G401 (cell line): ENCODE measurements at places on chromosomes 12 and 14.

DNA sequence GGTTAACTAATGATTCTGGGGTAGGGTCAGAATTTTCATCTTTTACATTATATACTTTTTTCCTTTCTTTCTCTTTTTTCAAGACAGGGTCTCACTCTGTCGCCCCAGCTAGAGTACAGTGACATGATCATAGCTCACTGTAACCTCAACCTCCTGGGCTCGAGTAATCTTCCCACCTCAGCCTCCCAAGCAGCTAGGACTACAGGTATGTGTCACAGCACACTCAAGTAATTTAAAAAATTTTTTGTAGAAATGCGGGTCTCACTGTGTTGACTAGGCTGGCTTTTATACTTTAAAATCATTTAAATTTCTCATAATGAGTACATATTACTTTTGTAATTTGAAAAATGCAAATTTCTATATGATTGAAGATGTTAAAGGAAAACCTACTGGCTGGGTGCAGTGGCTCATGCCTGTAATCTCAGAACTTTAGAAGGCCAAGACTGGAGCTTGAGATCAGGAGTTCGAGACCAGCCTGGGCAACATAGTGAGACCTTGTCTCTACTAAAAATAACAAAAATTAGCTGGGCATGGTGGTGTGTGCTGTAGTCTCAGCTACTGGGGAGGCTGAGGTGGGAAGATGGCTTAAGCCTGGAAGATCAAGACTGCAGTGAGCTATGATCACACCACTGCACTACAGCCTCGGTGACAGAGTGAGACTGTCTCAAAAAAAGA lies 25.7 kb downstream of the R3HDM2 start:
- DNase-seq, result no peak

DNA sequence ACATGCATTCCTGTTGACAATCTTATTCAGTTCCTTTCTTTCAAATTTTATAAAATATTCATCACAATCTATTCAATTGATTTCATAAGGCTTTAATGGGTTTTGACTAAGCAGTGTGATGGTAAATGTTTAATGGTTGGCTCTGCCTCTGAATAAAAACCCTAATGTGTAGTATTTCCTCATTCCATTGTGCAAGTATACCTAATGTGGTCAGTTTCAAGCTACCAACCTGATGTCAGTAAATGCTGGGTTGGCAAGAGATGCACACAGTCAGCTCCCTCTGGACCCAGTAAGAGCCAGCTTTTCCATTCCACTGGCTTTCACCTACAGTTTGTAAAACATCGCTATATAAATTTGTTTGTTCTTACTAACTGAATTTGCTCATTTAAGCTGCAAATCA lies 53.9 kb downstream of the METTL25 start:
- no peak for DNase-seq

DNA sequence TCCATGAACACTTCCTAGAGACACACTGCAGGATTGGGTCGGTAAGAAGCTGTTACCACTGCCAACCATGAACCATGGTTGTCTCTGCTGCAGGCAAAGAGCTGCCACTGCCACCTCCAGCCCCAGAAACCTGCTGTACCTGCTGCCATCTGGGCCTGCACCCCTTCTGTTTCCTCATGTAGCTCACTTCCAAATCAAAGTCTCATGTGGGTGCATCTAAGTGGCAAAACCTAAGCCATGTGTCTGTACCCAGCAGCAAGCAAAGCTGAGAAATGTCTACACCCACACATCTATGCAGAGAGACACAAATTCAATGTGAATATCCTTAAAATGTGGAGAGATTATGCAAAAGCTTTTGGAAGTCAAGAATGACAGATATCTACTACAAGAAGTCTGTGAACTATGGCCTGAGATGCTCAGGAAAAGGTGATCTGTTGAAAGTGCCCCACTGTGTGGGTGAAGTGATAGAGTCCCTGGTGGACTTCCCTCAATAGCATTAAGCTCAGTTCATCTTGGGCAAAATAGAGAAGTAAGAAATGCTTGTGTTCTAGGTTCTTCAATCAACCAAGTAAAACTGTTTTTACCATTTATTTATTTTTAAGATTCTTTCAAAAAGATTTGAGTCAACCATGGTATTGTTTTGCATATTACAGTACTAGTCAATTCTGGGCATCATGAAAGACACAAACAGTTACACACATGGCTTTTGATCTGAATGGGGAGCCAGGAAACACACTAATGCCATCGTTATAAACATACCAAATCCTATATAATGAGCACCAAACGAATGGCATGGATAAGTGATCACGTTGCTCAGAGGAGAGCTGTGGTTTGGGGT lies 64.4 kb downstream of the FOS start:
- DNase-seq, result no peak

GRCh38 chr14:58098507-58098906 lies 53.5 kb downstream of the ARMH4 start:
- DNase-seq, result no peak

DNA sequence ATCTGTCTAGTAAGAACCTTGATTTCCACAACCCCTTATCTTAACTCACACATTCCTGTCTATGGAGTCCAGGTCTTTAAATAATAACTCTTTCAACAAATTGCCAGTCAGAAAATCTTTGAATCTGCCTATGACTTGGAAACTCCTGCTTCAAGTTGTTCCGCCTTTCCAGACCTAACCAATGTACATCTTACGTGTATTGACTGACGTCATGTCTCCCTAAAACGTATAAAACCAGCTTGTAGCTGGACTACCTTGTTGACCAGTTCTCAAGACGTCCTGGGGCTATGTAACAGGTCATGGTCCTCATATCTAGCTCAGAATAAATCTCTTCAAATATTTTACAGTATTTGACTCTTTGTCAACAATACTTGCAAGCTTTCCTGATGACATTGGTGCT lies 337.0 kb downstream of the TMEM132D start:
- no peak for DNase-seq

DNA sequence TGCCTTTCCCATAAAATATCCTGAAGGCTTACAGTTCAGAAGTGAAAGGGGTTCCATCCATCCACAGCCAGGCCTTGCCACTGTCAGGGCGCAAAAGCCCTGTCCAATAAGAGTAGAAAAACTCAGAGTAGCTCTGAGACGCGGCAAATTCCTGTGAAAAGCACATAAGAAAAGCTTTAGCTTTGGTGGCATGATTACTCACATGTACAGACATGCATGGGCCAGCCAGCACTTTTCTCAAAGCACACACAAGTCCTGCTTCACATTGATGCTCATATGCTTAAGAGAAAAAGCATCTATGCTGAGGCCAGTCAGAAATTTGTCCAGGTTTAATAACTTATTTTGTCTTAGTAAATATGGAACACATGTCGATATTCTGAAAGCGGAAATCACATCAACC lies 25.5 kb downstream of the CLEC1A start:
- DNase-seq, result no peak

- no peak for DNase-seq
These were observed 60.7 kb downstream of the INSM2 start for GRCh38 chr14:35594616-35595015.

DNA sequence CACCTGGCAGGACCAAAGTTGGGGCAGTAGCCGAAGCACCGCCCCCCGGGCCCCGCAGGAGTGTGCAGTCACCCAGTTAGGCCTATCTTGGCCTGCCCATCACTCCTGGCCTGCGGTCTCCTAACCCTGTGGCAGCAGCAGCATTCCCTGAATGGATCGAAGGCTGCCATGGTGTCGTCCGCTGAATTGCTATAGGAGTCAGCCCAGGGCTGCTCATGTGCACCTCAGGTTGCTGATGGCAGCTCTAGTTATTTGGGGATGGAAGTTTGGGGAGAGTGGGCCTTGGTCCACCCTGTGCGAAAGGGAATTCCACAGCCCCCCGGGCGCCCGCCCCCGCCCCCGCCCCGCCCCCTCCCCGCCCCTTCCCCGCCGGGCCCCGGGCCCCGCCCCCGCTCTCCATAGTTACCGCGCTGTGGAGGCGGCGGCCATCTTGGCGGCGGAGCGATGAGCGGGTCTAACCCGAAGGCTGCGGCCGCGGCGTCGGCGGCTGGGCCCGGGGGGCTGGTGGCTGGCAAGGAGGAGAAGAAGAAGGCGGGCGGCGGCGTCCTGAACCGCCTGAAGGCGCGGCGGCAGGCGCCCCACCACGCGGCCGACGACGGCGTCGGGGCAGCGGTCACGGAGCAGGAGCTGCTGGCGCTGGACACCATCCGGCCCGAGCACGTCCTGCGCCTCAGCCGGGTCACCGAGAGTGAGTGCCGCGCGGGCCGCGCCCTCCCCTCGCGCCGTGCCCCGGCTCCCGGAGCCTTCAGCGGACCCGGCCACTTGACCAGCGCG lies at the start of gene UNC119B:
UNC119B (plus strand) TSS at position 428 of the 774 bp plus-strand sequence; CDS start at position 445, 17 bp downstream.
- peak; percentile 62 for DNase-seq

GRCh38 chr12:14811486-14811885 lies 2.5 kb downstream of the SMCO3 start:
- no peak for DNase-seq

- DNase-seq, result no peak
These were observed 21.0 kb upstream of the SERPINA4 start for GRCh38 chr14:94540031-94540794.

DNA sequence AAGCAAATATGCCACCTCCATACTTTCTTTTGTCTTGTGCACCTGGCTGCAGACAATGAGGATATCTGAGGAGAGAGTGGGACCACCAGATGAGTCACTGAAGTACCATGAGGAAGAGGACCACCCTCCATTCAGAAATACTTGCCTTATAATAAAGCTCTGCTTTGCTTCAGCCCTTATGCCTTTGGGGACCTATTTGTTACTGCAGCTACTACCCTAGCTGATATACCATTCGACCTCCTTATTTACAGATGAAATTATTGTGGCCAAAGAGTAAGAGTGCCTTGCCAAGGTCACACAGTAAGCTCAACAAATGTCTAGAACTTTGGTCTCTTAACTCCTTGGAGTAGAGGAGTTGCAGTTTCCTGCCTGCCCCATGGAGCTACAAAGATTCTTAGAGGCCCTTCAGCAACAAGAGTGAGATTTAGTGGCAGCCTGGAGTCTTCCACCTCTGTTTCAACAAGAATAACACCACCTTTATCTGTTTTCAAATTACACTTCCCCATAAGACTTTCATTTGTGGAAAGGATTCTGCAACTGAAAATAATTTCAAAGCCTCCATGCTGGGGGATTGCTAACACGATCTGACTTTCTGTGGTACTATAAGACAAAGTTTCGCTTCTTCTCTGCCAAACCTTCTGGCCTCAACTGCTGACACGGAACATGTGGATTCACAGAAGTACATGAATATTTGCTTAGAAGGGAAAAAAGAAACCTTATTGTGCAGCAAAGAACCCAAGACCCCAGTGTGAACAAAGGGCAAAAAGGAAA lies 3.6 kb downstream of the CMKLR1 start:
- DNase-seq, result no peak

DNA sequence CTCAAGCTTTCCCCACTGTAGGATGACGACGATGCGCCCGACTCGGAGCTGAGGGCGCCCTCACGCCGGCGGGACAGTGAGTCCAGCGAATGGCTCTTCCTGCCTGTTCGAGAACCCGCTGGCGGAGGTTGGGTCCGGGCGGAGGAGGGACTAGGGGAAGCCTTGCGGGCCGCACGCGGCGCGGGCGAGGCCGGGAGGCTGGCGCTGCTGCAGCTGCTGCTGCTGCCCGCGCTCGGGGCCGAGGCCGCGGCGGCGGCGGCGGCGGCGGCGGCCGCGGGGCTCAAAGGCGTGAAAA lies 1.9 kb downstream of the CCDC177 start:
- no peak for DNase-seq

GRCh38 chr14:90040411-90040810 lies 21.4 kb upstream of the KCNK13 start:
- DNase-seq, result no peak

DNA sequence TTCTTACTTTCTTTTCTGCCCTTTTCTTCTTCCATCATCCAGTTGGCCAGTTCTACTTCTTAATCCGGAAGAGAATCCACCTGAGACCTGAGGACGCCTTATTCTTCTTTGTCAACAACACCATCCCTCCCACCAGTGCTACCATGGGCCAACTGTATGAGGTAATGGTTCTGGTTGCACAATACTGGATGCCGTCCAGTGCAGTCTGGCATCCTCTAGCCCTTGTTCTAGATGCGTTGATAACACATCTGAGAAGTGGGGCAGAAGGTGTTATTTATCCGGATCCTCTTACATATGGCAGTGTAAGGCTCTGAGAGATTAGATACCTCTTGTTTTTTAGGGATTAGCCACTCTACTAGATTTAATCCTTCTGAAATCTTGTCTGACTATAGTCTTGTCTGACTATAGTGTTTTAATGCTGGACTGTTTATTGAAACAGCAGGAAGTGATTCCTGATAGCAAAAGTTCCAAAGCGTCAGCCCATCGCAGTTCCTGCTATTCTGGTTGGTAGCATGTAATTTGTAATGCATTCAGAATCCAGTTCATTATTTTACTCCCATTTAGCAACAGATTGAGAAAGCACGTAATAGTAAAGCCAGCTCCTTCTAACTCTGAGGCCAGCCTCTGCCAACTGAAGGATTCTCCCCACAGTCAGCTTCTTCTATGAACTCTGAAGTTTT lies 7.9 kb downstream of the GABARAPL1 start:
- peak; percentile 88 for DNase-seq

DNA sequence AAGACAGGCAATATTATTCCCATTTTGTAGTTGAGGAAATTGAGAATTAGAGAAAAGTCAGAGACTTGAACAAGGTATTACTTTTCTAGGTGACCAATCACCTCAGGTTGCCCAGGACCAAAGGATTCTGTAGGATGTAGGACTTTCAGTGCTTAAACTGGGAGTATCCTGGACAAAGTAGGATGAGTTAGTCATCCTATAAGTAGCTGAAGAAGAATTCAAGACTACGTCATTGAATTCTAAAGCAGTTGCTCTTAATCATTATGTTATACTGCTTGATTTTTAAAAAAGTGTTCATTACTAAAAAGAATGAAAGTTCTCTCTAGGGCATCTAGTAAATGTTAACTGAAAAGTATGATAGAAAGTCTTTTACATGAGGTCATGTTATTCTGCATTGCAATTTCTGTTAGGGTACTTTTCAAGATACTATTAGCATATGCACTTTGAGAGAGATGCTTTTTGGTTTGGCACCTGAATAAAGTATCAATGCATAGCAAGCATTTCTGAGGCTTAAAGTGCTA lies 101.7 kb downstream of the RTN1 start:
- no peak for DNase-seq

- peak; percentile 63 for DNase-seq
These were observed 38.9 kb downstream of the C14orf132 start for GRCh38 chr14:96077983-96078624.

GRCh38 chr12:68173792-68174191 lies 14.3 kb upstream of the IFNG start:
- no peak for DNase-seq

DNA sequence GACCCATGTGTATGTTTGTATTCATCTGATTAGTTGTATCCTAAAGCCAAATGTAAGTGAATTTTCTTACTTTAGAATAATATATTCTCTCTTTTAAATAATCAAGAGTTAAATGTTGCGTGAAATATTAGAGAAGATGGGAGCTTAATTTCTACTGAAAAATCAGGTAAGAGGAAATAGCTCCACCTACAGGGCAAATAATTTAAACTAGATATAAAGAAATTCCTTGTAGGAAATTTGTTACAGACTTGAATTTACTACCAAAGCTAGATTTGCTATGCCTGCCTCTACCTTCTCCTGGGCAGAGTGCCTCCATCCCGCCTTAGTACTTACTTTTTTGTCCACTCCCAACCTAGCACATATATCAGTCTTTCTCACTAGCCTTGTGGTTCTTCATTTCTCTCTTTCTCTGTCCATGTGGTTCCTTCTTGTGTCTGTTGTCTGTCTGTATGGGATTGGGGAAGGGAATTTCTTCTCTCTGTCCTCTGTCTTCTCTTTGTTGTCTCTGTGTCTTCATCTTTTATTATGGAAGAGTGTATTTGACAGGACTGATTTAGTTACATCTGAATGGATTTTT lies 44.7 kb downstream of the PALS1 start:
- peak; percentile 65 for DNase-seq

- no peak for DNase-seq
These were observed 44.2 kb downstream of the GPR137C start for GRCh38 chr14:52596861-52597260.
